Cardiac fibroblast (primary cell): ENCODE measurements at places on chromosomes 5 and 9.

- no peak for DNase-seq
Measured at GRCh38 chr5:143057580-143057999, 287.4 kb downstream of the ARHGAP26 start.

DNA sequence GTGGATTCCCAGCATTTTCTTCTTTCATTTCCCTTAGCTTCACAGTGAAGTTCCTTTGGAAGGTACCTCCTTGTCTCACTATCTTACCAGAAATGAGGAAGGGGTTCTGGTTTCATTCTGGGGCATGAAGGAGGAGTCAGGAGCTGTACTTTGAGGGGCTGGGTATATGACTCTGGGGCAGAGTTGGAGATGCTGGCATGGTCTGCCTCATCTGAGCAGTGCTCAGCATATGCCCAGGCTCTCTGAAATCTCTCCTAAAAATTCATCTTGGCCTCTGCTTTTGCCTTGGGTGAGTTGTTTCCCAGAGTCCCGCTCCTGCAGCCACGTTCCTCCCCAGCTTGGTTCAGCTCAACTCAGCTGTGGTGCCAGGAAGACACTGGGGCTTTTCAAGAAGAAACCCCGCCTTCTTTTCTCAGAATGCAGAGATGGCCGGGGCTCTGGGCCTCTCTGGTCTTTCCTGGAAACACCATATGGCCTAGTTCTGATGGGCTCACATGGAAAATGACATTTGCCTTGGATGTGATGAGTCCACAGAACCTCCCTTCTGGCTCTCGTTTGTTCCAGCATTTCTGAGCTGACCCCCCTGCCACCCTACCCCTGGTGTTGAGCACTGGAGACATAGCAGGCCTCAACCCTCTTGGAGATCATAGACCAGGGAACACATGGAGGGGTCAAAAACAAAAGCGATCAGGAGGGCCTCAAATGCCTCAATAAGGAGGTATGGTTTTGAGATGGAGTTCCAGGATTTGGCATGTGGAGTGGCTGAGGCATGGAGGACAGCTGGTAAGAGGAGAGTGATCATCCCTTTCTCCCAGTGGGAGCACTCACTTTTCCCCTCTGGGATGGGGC, 12.0 kb upstream of the TGFBR1 start:
- DNase-seq, result no peak

- no peak for DNase-seq
Measured at GRCh38 chr5:87392801-87393200, 19.9 kb downstream of the CCNH start.

GRCh38 chr9:21205204-21205603, 1.7 kb downstream of the IFNA10 start:
- no peak for DNase-seq

GRCh38 chr9:89795538-89796195, 190.9 kb downstream of the GADD45G start:
- no peak for DNase-seq

- peak; percentile 41 for DNase-seq
Measured at GRCh38 chr9:121192518-121192917, 9.2 kb downstream of the RAB14 start.

GRCh38 chr5:146321571-146321970, 17.1 kb upstream of the POU4F3 start:
- no peak for DNase-seq

- DNase-seq, result peak; percentile 80
Measured at GRCh38 chr9:137406876-137407589, 15.9 kb downstream of the EXD3 start.

GRCh38 chr5:88490874-88491273, 222.2 kb upstream of the TMEM161B start:
- no peak for DNase-seq

DNA sequence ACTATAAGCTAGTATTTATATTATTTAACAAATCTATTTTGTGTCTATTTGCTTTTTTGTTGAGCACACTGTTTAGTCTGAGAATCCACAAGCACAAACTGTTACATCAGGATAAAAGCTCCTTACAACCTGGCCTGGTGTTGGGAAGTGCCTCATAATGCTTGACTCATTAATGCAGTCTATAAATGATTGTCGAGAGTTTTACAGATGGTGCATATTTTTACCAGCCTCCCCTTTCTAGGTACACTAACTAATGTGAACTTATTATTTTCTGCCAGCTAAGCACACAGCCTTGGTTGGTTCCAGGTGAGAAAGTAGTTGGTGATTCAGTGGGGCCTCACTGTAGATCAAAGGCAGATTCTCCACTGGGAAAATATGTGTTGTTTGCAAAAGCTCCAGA, 151.0 kb upstream of the ADAMTS16 start:
- DNase-seq, result no peak

GRCh38 chr5:98787131-98787719, 13.8 kb downstream of the RGMB start:
- no peak for DNase-seq

GRCh38 chr5:32539981-32540845, 45.1 kb upstream of the SUB1 start:
- DNase-seq, result no peak

DNA sequence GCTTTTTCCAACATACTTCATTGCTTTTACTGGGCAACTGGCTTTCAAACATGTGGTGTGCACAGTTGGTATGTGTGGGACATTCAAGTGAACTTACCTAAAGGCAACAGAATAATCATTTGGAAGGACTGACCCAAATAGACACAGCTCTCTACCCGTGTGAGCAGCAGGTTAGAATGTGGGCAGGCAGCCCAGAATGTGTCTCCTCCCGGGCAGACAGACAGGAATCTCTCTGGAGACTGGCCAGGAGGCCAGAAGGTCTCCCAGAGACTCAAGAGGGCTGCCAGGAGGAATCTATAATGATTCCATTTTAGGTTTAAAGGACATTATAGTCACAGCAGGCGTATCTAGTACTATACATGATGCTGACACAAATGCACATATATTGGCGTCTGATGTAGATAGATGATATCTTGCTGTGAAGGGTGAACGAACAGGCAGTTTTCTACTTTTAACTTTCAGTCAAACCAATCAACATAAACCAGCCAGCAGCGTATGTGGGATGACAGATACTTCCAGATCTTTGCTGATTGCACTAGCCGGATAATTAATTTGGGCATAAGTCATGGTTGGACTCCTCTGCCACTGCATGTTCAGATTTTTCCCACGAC, 297.4 kb upstream of the ZNF608 start:
- DNase-seq, result peak; percentile 79

GRCh38 chr5:81482595-81482994, 88.7 kb upstream of the ACOT12 start:
- no peak for DNase-seq

- no peak for DNase-seq
Measured at GRCh38 chr5:96083361-96083881, 121.8 kb upstream of the ELL2 start.

- peak; percentile 49 for DNase-seq
Measured at GRCh38 chr9:72362118-72362531, 2.9 kb downstream of the ZFAND5 start.

DNA sequence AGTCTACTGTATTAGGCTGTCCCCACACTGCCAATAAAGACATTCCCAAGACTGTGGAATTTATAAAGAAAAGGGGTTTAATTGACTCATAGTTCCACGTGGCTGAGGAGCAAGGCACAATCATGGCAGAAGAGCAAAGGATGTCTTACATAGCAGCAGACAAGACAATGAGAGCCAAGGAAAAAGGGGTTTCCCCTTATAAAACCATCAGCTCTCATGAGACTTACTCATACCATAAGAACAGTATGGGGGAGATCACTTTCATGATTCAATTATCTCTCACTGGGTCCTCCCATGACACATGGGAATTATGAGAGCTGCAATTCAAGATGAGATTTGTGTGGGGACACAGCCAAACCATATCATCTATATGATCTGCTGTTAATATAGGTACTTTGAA, 14.8 kb upstream of the FSTL4 start:
- DNase-seq, result no peak

GRCh38 chr5:14191325-14191724, 48.2 kb downstream of the TRIO start:
- DNase-seq, result peak; percentile 37

DNA sequence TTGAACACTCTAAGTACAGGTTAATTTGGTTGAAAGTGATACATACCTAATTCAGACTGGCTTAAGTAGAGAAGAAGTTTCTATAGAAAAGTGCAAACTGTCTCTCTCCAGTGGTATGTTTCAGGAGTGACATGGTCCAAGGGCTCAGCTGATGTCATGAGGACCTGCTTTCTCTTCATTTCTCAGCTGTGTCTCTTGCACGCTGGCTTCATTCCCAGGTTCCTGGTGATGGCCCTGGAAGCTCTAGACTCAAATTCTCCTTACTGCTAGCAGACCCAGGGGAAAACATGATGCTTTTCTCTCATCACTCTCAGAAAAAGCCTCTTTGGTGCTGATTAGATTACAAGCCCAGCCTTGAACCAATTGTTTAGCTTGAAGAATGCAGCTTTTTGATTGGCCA, 211.9 kb upstream of the CLINT1 start:
- DNase-seq, result no peak

DNA sequence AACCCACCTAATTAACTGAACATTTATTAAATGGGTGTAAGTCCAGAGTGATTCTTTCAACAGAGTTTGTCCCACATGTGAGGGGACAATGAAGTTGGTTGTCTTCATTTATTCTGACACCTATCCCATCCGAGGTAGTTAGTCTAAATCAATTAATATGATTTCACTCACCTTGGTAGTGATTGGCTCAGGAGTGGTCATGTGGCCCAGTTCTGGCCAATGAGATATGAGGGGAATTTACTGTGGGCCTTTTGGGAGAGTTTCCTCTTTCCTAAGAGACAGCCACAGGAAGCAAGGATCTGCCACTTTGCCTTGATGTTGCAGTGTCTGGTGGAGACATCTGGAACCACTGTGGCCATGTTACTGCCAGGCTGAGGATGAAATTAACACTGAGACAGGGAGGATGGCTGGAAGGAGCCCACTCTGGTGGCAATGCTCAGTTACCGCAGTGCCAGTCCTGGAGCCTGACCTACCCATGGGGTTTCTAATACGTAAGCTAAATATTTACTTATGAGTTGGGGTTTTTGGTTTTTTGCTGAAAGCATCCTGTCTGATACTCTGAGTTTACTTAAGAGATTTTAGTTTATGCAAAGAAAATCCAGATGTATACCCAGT, 118.6 kb downstream of the FGF18 start:
- no peak for DNase-seq

- no peak for DNase-seq
Measured at GRCh38 chr9:134950386-134951210, 32.9 kb upstream of the FCN1 start.

DNA sequence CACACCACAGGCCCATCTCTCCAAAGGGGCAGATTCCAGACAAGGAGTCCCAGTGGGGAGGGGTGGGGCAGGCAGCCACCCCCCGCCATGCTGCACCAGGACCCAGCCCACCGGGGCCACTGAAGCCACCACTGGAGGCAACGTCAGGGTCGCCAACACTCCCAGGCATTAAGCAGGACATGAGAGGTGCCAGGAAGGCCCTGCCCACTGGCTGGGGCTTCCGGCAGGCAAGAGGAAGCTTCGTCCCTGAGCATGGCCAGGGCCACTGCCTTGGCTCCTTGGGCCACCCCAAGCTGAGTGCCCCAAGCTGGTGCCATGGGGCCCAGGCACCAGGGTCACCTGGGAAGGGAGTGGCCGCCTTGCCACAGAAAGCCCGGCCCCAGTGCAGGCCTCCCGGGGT, 17.5 kb downstream of the KCNT1 start:
- no peak for DNase-seq

DNA sequence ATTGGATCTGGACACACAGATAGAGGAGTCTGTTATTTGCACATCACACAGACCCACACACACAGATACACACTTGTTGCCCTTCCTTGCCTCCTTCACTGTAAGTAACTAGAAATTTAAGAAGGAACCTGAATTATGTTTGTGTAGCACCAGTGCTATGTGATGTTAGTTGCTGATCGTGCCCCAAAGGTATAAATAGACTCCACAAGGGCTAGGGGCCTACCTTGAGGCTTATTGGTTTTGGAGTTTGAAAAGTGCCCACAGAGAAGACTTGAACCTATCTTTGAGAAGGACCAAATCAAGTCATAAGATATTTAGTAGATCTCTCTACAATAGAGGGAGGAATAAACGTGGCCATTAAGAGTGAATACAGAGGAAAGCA, 8.8 kb upstream of the TGFBI start:
- DNase-seq, result no peak

GRCh38 chr5:132213666-132214065, 14.0 kb downstream of the P4HA2 start:
- DNase-seq, result no peak

GRCh38 chr5:132725745-132726144, 11.6 kb downstream of the KIF3A start:
- DNase-seq, result no peak

DNA sequence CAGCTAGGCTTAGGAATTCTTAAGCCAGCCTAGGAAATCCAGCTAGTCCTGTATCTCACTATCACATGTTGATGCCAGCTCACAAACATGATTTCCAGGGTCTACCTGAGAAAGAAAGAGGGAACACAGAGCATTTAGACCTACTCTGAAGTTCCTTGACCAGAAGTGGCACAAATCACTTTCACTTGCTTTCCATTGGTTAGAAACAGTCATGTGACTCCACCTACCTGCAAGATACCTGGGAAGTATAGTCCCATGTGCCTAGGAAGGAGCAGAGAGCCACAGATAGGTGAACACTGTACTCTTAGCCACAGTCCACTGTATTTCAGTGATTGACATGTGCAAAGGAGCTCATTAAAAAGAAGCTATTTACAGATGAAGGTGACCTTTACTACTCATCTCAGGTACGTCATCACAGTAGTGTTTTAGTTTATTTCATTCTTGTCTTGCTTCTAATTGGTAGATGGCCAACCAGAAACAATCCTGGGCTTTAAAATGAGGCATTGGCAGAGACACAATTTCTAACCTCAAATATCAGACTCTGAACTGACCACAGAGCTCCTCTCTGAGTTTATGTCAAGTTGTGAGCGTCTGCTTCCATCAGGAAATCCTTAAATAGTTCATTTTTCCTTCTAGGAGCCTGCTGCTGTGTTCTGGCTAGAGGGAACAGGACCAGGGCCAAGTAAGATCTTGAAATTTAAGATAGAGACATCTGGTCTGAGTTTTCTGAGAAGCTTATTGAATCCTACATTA, 340.7 kb downstream of the TLE4 start:
- peak; percentile 10 for DNase-seq

GRCh38 chr9:76887951-76888350, 18.0 kb downstream of the PRUNE2 start:
- DNase-seq, result no peak

GRCh38 chr5:96756985-96757384, 50.8 kb downstream of the ERAP1 start:
- DNase-seq, result no peak

GRCh38 chr5:21646469-21646868, 1206.7 kb downstream of the CDH12 start:
- peak; percentile 49 for DNase-seq

- peak; percentile 67 for DNase-seq
Measured at GRCh38 chr5:63125862-63126261, 547.2 kb downstream of the LRRC70 start.

GRCh38 chr5:168184103-168184502, 107.3 kb upstream of the WWC1 start:
- no peak for DNase-seq

DNA sequence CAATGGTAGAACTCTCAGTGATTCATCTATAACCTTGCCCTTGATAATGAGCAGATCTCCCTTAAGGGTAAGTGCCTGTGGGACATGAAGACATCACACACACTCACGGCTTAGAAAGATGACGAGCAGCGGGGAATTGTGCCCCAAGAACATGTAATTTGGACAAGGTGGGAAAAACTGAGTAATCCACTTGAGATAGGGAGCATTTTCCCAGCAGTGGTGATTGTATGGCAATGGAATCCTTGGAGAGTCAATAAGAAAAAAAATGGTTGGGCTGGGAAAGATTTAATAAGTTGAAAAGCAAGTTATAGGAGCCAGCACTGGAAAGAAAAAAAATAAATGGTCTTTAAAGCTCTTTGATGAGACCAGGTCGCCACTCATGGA, 193.1 kb downstream of the GLIS3 start:
- DNase-seq, result peak; percentile 75
